ENCODE measurements at places on chromosomes 4 and X.

- no peak for DNase-seq
Observed at GRCh38 chr4:157564771-157565170, 344.2 kb downstream of the GRIA2 start.

DNA sequence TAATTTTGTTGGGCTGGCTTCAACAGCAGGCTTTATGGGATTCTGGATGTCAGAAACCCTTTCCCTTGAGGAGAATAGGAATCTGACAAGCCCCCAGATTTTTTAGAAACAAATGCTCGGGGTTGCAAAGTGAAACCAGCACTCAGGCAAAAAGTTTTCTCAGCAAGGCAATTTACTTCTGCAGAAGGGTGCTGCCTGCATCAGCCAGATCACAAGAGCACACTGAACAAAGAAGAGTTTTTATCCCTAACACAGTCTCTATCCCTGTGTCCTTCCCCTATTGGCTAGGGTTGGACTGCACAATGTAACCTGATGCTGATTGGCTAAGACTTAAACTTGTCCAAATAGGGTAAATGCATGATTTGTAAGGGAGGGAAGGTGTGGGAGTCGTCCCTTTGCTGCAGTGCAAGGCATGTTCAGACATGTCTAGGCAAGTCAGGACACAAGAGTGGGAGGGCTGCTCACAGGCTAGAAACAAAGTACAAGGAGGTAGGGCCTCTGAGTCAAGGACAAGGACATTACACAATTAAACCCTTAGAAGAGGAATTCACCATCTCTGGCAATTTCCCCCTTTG, 175.8 kb downstream of the CCNG2 start:
- DNase-seq, result no peak

DNA sequence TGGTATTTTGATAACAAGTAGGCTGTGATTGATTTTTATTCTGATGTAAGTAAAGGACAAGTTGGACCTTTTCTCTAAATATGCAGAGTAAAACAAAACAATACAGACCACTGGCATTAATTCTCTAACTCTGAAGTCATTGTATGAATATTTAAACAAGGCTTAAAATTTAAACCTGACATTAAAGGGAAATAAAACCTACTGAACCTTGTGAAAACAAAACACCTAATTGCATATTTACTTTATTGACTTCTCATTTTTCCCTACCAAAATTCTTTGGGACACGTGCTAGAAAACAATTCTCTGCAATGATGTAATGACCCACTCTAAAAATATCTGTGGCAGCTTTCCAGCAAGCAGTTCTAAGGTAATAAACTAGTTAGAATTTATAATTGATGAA, 369.7 kb upstream of the TRAM1L1 start:
- DNase-seq, result no peak

GRCh38 chr4:27005905-27006590, 145.4 kb downstream of the STIM2 start:
- DNase-seq, result peak; percentile 17

GRCh38 chr4:174398728-174399127, 115.0 kb downstream of the CEP44 start:
- DNase-seq, result peak; percentile 78

- no peak for DNase-seq
Observed at GRCh38 chr4:20592013-20592412, 108.2 kb upstream of the PACRGL start.

GRCh38 chr4:122309988-122310626, 68.7 kb upstream of the ADAD1 start:
- DNase-seq, result peak; percentile 29

DNA sequence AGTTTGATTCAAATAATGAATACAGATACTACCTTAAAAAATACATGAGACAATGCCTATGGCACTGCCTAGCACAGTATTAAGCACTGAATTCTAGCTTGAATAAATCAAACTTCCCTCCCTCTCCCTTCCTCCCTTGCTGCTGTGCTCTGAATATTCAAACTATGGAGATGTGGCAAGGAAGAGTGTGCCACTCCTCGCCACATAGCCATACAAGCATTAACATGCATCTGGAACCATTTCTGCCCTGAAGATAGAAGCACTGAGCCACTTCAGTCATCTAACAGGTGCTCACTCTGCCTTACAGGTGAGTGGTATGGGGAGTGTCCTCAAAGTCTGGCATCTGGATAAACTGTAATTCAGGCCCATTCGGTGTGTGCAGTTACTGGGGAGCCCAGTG, 276.9 kb downstream of the ARHGAP24 start:
- no peak for DNase-seq

GRCh38 chrX:104430072-104430741, 135.8 kb upstream of the IL1RAPL2 start:
- no peak for DNase-seq

DNA sequence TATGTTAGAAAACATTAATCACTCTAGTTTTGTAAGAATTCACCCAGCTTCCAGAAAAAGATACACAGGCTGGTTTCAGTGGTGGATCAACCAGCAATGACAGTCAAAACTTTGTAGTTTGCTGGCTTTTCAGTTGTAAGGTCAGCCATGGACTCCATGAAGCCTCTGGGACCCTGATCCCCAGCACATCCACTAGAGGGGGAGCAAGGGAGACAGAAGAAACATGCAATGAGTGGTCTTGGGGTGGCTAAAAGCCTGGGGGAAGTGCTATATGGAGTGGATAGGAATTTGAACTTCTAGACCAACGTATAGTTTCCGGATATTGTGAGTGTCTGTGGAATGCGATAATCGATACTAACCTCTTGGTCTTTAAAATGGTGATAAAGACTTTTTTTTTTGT, 72.7 kb downstream of the AFF2 start:
- DNase-seq, result no peak

DNA sequence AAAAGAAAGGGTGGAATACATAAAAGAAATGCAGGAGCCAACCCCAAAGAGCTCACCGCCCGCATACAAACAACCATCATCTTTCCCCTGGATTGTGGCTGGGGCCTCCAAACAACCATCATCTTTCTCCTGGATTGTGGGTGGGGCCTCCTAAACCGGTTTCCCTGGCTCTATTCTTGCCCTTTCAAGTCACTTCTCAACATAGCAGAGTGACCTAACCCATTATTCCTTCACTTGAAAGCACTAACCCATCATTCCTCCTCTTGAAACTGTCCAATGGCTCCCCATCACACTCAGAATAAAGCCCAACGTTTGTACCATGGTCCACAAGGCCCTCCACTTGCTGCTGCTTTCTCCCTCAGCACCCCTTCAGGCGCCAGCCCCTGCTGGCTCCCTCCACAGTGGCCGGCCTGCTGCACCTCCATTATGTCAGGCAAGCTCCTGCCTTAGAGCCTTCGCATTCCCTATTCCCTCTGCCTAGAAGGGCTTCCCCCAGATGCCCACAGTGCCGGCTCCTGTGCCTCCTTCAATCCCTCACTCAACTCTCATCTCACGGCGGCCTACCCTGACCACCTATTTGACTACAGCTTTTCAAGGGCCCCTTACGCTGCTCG, 24.1 kb downstream of the SMIM43 start:
- no peak for DNase-seq

DNA sequence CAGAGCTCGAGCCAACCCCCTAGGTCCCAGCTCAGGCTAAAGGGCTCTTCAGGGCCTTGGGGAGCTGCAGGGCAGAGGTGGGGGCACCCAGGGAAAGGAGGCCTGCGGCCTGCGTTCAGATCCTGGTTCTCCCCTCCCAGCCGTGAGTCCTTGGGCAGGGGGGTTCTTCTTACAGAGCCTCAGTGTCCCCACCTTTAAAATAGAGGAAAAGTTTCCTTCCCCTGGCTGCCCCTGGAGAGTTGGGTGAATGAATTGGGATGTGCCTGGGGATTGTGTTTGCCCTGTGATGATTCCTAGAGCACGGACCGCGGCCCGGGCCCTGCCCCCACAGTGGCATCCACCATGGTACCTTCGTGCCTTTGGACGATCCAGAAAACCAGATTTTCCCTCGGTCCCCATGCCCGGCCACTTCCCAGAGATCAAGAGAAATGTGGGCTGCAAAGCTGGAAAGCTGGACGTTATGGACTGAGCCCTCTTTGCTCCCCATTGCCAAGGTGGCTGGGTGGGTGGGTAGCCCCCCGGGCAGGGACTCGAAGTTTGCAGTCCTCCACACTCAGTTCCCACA, 11.4 kb downstream of the HTRA3 start:
- no peak for DNase-seq

GRCh38 chr4:116880625-116881024, 204.8 kb downstream of the TRAM1L1 start:
- DNase-seq, result no peak

GRCh38 chrX:12747433-12747832, 43.8 kb upstream of the PRPS2 start:
- DNase-seq, result no peak

Measured in fibroblast of pulmonary artery (primary cell).